ENCODE measurements at places on chromosomes 11 and 22.
A peak's percentile ranks its signal among the peaks of the same experiment; 100 is the strongest.

DNA sequence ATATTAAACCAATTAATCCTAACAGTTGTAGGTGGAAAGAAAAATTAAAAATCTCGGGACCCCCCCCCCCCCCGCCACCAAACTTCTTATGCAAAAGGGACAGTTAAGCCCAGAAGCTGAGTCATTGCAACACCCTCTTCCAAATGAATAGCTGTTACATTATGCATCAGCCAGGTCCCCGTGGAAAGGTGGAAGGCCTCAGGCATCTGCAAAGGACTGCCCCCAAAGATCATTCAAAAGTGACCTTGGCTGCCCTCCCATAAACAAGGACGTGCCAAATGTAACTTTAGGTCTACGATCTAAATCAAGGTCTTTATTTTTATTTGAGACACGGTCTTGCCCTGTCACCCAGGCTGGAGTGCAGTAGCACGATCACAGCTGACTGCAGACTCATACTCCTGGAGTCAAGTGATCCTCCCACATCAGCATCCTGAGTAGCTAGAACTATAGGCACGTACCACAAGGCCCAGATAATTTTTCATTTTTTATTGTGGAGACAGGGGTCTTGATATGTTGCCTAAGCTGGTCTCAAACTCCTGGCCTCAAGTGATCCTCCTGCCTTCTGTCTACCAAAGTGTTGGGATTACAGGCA is 22.8 kb downstream of the SYN3 start:
- DNase-seq = no peak

DNA sequence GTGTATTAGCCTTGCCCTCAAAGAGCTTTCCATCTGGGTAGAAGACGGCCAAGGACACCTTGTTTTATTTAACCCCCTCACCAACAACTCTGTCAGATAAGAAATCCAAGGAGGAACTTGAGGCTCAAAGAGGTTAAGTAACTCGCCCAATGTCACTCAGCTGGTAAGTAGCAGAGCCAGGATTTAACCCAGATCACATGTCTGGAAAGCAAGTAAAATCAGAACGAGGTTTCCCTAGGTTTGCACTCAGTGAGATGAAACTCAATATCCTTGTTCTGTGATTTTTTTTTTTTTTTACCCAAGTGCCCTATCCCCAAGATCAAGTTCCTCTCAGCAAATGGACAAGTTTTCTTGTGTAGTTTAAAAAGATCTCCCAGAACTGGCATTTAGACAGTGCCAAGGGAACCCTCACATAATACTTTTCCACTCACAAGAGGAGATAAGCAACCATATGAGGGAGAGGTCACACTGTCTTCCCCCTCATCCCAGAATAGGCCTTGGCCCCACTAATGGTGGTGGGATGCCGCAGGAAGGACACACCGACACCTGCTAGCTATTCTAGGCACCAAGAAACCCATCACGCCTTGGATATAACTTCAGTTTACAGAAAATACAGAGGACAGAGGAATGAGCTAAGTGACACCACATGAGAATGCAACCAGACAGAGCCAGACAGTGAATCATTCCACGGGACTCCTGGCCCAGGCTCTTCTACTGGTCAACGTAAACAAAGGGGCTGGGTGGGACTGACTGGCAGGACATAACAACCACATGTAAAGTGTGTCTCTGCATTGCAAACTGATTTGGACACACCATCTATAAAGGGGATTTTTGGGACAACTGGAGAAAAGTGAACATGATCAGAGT is 8.6 kb upstream of the ARAP1 start:
- DNase-seq = no peak

- DNase-seq = peak; percentile 62
Measured at GRCh38 chr22:36860821-36861659, at the start of gene NCF4. TSS of gene NCF4 (plus strand) at chr22:36861006. CDS start at chr22:36861172, 166 bp downstream.

DNA sequence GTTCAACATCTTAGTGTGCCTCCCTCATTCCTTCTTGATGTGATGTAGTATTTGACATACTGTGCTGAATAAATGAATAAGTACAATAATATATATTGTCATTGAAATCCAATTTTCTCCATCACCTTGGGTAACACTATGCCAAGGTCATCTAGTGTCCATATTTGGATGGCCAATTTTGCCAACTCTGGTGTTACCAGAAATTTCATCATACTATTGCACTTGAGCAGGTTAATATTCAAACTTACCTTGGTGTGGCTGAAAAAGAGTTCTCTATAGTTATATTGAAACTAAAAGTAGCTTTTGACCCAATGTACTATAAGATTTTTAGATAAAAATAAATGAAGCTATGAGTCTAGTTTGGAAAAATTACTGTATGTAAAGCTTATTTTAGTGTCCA is 98.2 kb upstream of the SLC6A5 start:
- DNase-seq = no peak

GRCh38 chr11:3723014-3723708 is 52.0 kb upstream of the CHRNA10 start:
- DNase-seq = no peak

- DNase-seq = no peak
Measured at GRCh38 chr11:35427071-35427470, 7.7 kb upstream of the SLC1A2 start.

DNA sequence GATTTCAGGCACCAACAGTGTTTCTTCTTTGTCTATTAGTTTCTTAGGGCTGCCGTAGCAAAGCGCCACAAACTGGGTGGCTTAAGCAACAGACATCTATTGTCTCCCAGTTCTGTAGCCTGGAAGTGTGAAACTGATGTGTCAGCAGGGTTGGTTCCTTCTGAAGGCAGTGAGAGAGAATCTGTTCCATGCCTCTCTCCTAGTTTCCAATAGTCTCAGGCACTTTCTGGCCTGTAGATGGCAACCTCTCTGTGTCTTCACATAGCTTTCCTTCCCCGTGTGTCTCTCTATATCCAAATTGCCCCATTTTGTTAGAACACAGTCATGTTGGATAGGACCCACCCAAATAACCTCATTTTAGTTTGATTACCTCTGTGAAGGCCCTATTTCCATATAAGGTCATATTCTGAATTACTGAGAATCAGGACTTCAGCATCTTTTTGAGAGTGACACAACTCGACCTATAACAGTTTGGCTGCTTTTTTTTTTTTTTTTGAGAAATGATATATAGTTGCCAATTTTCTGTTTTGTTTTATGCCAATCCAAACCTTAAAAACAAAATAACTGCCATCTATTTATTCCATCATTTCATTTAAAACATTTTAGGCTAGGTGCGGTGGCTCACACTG is 108.2 kb downstream of the SLC36A4 start:
- DNase-seq = no peak
